ENCODE measurements at places on chromosomes 6 and 20.

GRCh38 chr6:3380344-3381232, 76.3 kb downstream of the SLC22A23 start:
- no peak for DNase-seq

DNA sequence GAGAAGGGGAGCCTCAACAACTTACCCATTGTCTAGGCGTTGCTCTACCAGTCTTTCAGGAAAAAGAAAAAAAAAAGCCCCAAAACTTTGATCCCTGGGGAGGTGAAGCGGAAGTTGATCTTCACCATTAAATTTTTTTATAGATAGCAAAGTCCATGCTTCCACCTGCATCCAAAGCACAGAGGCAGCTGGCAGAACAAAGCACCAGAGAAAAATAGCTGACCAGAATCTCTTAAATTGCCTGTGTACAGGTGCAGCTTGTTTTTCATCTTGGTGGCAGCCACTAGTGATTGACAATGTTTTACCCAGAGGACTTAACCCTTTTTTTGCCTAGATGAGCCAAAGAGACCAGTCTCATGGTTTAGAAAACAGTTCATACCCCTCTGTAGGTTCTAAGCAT, 86.0 kb downstream of the MYB start:
- no peak for DNase-seq

- DNase-seq = no peak
Measured at GRCh38 chr20:57536120-57536708, 11.3 kb upstream of the CTCFL start.

DNA sequence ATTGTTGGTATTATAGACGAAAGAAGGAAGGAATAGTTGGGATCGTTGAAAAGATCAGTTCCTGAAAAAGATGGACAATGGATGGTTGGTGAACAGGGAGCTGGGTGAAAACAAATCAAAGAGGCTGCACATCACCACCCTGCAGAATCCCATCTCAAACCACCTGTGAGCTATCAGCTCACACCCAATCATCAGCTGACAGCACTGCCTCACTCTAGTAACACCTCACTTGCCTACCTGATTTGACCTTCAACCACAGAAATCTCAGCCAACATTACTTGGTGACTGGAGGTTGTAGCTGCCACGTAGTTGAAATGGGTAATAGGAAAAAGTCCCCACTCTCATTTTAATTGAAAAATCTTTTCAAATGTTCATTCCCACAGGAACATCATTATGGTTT, 101.8 kb upstream of the DST start:
- no peak for DNase-seq

- DNase-seq = no peak
Measured at GRCh38 chr20:63029358-63030121, 22.8 kb upstream of the BHLHE23 start.

- DNase-seq = no peak
Measured at GRCh38 chr6:11909696-11910132, 102.4 kb upstream of the HIVEP1 start.

DNA sequence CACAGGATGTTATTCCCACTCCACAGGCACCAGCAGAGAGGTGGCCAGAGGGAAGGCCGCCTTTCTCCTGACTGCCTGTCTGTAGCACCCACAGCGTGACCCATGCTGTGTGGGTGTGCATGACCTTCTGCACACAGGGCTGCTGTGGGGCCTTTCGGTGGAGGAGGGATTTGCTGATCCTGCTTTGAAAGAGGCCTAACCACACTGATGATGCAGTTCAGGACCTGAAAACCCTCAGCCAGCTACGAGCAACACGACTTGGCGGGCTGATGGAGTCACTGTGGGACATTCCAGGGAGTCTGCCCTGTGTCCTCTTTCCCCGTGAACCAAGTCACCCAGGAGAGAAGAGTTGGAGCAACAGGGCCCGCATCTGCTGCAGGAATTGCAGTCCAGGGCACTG, 49.1 kb downstream of the SYTL3 start:
- DNase-seq = no peak

Data from fibroblast of the conjunctiva (primary cell).